Stimulated activated CD8-positive, alpha-beta memory T cell treated with anti-CD3 and anti-CD28 coated beads, Interleukin-12 subunit alpha, Interleukin-12 subunit beta, amount 100 ng/mL, for 1 hour (primary cell): ENCODE measurements at places on chromosomes 13 and 19.

DNA sequence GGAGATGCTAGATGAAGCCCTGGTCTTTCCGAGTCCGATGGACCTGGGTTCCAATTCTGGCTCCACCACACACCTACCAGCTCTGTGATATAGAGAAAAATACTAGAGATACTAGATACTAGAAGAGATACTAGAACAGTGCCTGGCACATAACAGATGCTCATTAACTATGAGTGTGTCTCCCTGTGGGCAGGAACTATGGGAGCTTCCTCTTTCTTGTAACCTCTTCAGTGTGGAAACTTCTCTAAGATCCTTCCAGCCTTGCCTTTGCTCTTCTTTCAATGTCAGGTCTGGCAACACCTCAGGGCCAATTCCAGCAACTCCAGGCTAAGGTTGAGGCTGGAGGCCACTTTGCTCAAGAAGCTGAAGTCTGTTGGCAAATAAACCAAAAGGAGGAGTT lies 143.9 kb downstream of the KATNAL1 start:
- DNase-seq = no peak

GRCh38 chr13:80131204-80131603 lies 209.7 kb downstream of the SPRY2 start:
- DNase-seq = no peak

- DNase-seq = no peak
Observed at GRCh38 chr13:73090116-73090822, 31.5 kb downstream of the KLF5 start.

- DNase-seq = no peak
Observed at GRCh38 chr19:16895467-16896145, 6.8 kb downstream of the F2RL3 start.
